ENCODE measurements at places on chromosomes 6 and 20.

DNA sequence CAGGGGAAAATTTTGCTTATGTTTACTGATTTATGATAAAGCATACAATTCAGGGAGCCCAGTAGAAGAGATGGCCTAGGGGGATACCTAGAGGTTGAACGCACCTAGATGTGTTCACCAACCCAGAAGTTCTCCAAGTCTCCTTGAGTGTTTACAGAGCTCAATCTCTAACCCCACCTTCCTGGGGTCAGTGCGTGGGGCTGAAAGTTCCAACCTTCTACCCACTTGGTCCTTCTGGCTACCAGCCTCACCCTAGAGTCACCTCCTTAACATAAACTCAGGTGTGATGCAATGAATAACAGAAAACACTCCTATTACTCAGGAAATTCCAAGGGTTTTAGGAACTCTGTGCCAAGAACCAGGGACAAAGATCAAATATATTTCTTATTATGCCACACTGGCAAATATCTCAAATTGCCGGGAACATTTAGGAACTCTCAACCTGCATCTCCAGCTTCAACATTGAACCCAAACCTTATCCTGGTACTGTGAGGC is 26.4 kb downstream of the AFG1L start:
- no peak for DNase-seq

DNA sequence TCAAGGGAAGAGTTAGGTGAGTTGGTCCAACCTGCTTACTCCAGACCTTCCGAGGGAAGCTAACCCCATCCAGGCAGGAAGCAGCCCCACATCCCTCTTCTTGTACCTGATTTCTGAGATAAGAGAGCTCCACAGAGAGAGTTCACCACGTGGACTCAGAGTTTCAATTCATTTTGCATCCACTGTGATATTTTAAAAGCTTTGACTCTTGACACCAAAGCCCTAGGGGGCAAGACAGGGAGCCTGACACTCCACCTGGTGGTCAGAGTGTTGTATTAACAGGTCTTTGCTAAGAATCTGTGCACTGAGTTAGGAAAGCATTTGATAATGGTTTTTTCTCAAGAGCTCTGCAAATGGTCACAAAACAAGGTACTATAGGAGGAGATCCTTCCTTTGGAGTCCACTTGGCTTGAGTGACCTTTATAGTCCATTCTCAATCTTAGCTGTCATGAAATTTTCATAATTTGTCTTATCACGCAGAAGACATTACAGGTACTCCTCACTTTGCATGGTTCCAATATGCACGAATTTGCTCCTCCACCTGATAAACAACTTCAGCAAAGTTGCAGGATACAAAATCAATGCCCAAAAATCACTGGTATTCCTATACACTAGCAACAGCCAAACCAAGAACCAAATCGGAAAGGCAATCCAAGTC is 56.2 kb upstream of the RIPOR2 start:
- no peak for DNase-seq

DNA sequence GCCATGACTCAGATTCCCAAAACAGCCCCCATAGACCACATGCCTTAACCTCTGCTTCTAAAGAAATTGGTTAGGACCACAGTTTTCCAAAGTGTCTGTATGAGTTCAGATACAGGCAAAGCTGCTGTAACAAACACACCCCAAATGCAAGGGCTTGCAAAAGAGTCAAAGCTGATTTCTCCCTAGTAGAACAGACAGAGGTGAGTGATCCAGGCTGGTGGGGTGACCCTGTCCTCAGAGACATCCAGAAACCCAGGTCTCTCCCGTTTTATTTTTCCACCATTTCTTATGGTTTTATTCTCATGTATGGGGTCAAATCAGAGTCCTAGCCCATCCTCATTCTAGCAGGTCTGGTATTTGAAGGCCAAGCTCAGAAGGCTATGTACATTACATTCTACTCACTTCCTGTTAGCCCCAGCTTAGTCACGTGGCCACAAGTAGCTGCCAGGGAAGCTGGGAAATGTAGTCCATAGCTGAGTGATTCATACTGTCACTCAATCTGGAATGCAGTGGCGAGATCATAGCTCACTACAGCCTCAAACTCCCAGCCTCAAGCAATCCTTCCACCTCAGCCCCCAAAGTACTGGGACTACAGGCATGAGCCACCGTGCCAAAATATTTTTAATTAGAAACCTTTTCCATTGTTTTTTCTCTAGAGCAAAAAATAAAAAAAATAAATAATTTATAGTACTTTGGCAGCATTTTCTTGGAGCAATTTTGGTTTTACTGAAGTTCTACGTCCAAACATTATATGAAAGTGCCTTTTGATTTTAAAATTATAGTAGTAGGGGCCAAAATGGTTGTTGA is 175.2 kb downstream of the ZMYND8 start:
- DNase-seq, result no peak

- no peak for DNase-seq
Measured at GRCh38 chr20:12773936-12774335, 234.8 kb upstream of the SPTLC3 start.

- DNase-seq, result no peak
Measured at GRCh38 chr20:36434383-36434782, 106.9 kb upstream of the MYL9 start.

GRCh38 chr6:116217069-116217468 is 36.8 kb downstream of the TSPYL4 start:
- no peak for DNase-seq

- DNase-seq, result no peak
Measured at GRCh38 chr6:156787569-156788492, 10.7 kb downstream of the ARID1B start.

DNA sequence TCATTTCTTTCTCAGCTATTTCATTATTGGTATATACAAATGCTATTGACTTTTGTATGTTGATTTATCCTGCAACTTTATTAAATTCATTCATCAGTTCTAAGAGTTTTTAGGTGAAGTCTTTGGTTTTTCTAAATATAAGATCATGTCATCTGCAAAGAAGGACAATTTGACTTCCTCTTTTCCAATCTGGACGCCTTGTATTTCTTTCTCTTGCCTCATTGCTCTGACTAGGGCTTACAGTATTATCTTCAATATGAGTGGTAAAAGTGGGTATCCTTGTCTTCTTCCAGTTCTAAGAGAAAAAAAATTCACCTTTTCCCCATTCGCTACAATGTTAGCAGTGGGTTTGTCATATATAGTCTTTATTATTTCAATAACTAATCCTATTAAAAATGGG is 38.0 kb downstream of the KIF16B start:
- no peak for DNase-seq

GRCh38 chr6:17454316-17455005 is 61.1 kb downstream of the CAP2 start:
- DNase-seq, result no peak

DNA sequence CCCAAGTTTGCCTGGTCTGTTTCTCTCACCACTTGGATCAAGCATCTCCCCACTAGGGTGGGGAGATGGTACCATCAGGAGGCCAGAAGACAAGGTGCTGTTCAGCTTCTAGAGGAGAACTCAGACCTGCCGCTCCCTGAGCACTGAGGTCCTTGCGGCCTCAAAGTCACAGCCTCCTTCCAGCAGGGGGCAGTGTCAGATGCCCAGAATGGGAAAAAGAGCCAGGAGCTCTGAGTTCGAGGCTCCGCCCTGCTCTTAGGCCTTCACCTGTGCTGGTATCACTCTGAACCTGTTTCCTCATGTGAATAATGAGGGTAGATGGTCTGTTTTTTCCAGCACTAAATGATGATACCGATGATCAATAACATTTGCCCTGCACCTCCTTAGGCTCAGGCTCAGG is 68.7 kb downstream of the TOX2 start:
- DNase-seq, result no peak

DNA sequence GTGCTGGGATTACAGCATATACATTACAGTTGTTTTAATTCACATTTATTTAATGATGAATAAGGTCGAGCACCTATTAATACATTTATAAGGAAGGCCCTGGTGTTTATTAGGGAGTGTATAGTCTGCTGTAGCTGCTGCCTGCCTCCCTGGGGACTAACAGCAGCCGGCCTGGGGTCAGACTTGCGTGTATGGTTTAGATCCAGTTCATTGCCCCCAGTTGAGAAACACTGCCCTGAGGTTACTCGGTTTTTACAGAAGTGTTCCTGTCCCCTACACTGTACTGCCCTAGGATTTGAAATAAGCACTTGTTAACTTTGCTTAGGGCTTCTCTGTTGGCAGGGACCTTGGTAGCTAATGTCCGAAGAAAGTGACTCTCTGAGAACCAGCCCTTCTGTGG is 4.0 kb downstream of the TTPAL start:
- DNase-seq, result no peak

- no peak for DNase-seq
Measured at GRCh38 chr6:159084493-159085091, 39.8 kb upstream of the TAGAP start.
